ENCODE measurements at places on chromosomes 2 and 18.

GRCh38 chr2:237164474-237165042, 78.9 kb downstream of the COPS8 start:
- no peak for DNase-seq

DNA sequence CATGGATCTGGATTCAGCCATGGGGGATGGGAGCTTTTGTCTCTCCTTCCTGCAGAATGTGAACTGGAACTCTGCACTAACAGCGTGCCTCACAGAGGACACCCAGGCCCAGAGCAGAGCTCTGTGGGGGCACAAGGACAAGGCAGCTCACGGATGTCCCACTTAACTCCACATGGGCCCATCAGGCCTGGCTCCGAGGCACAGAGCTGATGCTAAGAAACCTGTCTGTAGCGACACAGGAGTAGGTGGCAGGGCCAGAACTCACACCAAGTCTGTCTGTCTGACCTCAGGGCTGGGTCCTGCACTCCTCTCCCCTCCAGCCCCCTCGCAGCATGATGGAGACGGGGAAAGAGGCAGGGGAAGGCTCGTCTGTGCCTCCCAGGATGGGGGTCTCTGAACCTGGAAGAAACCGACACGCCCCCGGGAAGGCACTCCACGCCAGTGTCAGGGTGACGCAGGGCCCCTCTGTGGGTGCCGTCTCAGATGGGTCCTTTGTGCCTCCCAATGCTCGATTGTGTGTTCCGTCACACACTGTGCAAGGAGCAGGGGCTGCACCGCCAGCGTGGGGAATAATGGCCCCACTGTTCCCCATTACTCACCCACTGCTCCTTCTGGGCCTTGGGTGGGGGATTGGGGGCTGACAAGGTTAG, 36.6 kb downstream of the FAM178B start:
- DNase-seq, result no peak

DNA sequence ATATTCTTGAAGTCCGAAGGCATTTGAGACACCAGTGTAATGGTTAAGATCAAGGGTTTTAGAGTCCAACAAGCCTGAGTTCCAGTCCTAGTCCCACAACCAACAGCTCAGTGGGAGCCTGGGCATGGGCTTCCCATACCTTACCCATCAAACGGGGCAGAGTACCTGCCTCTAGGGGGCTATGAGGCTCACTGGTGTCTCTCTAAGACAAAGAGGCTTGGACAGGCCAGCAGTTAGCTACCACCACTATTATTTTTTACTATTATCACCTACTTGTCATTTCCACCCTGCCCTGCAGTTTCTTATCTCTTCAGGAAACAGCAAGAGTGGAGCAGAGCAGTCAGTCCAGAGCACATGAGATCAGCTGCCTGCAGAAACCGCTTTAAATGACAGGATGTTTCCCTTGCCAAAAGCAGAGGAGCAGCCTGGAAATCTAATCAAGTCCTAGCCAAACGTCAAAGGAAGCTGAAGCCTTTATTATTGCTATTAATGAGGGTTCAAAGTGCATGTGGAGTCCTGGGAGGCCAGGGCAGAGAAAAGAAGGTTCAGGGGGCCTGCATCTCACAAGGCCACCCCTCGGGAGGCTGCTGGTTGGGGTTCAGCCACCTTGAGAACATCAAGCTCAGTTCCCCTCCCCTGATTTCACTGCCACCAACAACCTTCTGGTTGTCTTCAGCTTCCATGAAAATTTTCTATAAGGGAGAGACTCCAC, 66.6 kb downstream of the STPG4 start:
- DNase-seq, result no peak

DNA sequence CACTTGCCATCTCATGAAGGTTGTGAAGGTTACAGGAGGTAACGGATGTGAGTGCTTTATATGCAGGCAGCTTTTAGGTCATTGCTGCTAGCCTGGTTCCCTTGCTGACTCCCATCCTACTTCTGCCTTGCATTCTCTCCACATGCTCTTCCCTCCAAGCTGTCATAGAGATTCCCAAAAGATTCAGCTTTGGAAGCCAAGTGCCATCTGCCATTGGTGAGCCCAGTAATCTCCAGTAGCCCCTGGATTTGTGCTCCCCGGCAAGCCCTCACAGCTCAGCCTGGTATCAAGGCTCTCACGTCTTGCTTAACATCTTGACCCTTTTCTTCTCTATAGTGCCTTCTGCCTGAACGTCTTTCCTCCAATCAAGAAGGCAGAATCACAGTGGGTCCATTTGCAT, 61.6 kb downstream of the MYT1L start:
- DNase-seq, result no peak

DNA sequence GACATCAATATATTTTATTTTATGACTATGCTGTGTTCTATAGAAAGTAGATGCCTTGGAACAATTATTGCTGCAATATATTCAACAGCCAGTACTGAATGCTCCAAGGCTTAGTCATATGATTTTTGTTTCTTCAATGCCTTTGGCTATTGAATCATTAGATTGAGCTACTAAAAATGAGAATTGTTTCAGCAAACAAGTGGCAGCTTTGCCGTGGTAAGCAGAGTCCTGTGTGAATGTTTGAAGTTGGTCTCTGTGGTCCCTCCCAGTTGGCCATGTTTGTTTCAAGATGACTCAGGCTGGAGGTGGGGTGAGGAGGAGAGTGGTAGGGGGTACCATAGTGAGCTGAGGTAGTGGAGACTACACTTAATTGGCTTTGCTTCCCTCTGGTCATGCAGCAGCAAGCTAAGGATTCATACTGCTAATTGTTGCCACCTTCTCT, 198.6 kb upstream of the EPAS1 start:
- no peak for DNase-seq

DNA sequence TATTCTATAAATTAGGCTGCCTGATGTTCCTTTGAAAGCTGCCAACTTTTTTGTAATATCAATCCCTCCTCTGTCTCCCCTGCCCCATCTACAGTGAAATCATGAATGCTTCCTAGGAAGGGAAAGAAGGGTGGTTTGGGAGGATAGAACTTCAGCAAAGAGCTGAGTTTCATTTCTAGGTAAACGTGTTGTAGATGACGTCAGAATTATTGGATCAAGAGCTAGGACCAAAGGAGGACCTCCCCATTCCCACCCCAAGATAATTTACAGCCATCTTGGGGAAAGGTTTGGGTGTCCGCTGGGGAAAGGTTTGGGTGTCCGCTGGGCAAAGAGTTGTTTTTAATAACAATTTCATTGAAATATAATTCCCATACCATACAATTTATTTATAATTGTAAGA, 11.2 kb upstream of the ANKRD53 start:
- DNase-seq, result no peak

DNA sequence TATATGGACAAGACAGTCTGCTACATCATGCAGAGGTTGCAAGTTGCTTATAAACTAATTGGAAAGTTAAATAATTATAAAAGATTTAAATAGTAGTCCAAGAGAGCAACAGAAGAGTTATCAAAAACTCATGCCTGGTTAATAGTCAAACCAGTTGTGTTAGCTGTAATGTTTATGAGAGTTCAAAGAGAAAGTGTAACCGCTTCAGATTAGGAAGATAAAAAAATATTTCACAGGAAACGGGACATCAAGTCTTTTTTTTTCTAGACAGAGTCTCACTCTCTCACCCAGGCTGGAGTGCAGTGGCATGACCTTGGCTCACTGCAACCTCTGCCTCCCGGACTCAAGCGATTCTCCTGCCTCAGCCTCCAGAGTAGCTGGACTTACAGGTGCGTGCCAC, 34.6 kb upstream of the RNF125 start:
- no peak for DNase-seq

DNA sequence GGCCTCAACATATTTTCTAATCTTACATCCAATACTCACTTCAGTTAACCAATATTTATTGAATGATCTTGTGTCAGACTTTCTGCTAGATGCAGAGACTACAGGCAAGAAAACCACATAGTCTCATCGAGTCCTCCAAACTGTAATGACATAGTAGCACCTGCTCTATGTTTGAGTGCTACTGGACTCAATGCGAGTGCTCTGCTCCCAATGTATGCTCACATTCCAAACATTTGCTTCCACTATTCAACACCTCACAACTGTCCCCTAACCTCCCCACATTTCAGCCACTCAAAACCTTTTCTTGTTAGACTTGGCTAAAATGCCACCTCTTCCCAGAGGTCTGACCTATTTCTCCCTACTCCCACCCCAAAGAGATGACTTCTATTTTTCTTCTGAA, 65.2 kb downstream of the SLC66A3 start:
- no peak for DNase-seq

GRCh38 chr2:236548179-236548921, 21.3 kb upstream of the ACKR3 start:
- no peak for DNase-seq

- DNase-seq, result no peak
These were observed 59.4 kb downstream of the MMADHC start for GRCh38 chr2:149527998-149528755.

- DNase-seq, result no peak
These were observed 1.4 kb downstream of the FZD5 start for GRCh38 chr2:207768168-207768865.

DNA sequence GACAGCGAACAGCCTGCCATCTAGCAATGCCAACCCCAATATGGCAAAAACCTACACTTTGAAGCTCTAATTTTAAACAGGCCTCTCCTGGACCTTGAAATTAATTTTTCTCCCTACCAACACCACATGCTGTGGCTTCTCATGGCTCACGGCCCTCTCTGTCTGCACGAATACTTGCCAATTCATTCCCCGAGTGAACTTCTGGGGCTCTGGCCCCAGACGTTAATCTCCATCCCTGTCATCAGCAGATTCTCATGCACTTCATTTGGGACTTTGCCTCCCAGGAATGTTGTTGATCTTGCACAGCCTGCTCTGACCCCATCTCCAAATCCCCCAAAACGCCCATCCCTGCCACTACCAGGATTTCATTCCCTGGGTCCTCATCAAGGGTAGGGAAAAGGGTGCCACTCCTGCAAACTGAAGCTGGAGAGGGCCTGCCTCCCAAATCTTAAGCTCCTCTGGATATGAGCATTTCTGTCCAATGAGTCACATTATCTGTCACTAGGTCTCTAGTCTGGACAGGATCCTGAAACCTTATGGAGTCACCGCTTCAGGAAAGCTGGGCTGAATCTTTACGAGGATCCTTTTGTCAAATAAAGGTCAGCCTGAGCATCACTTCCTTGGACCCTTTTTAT, 10.4 kb downstream of the FIGLA start:
- no peak for DNase-seq

DNA sequence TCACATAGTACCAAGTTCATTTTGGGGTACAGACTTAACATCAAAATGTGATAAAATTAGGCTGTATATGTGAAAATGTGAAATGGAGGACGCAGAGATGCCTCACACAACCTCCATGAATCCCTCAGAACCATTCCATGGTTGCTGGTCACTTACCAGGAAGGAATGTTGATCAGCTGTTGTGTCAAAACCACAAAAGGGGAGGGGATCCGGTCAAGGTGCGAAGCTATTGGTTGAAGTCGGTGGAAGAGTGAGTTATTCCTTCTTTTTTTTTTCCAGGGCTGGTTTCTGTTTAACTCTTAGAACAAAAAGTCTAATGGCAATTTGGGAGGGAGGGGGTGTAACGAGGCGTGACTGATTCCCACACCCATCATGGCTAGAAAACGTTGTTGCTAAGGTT, 32.3 kb upstream of the REG3A start:
- DNase-seq, result no peak

DNA sequence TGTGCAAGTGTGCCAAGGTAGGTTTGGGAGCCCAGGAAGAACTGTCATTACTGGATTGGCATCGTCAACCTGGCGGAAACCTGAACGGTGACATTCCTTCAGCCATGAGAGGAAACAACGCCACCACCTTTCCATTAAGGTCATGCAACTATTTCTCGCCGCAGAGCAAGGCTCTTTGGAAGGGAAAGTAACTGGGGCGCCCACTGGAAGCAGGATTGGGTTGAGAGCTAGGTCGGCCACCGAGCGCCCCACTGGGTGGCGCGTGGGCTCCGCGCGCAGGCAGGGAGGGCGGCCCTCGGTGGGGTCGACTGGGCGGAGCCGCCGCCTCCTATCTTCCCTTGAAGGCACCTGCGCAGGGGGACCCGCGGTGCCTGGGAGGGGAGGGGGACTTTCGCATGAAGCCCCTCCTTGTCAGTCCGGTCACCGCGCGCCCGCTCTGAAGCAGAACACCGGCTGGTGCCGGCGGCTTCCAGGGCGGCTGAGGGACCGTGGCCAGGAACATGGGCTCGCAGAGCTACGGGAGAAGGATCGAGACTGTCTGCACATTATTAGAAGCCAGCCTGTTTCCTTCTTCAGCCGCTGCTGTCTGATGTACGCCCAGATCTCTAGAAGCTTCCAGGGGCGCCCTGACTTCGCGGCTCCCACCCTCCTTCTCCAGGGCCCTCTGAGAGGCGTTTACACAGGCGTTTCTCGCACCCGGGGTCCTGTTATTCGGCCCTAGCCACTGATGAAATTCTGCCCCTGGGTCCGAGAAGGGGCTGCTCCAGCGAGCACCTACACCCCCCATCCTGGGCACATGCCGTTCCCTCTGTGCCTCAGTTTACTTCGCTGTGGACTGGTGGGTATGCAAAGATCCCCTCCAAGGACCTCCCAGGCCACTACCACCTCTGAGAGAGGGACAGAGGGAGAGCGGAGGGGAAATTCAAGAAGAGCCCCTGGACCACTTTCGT, 27.3 kb upstream of the MAL start:
- no peak for DNase-seq

DNA sequence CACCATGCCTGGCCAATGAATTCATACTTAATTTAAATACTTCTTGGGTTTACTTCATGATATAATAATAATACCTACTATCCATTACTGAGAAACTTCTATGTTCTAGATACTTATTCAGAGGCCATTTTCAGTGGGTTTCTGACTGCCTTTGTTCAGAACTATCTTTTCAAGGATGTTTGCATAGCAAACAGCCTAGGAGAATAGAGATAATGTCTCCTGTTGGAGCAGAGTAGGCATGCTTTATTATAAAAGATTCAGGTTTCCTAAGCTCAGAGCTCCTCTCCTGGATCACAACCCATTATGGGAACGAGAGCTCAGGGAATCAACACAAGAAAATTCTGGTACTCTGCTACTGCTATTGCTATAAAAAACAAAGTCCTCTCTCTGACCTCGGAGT, 11.1 kb downstream of the FASTKD1 start:
- DNase-seq, result no peak

DNA sequence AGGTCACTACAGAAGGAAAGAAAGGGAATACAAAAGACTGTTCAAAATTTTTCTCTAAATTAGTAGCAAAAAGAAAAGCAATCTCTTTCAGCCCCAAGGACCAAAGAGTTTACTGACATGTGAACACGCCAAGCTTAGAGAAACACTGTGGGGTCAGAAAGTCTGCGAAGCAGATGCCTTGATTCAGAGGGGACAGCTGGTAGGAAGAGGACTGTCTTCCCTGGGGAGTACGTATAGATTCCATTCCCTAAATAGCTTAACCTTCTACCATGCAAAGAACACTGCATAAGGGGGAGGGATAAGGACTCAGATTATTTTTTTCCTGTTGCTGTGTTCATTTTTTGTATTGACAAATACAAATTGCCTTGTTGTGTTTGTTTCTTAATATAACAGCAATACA, 96.1 kb downstream of the IRS1 start:
- no peak for DNase-seq

DNA sequence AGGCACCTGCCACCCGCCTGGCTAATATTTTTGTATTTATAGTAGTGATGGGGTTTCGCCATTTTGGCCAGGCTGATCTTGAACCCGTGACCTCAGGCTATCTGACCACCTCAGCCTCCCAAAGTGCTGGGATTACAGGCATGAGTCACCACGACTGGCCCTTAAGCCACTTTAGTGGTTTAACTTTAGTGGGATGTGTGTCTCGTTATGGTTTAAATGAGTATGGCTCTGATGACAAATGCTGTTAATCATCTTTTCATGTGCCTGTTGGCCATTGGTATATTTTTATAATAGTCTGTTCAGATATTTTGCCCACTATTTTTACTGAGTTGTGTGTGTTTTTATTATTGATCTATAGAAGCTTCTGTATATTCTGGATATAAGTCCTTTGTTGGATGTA, 205.9 kb downstream of the MYO1B start:
- DNase-seq, result no peak

GRCh38 chr2:54285451-54285850, 29.4 kb upstream of the TSPYL6 start:
- DNase-seq, result no peak

All from stimulated activated CD4-positive, alpha-beta T cell treated with anti-CD3 and anti-CD28 coated beads, TNF-alpha, amount 100 ng/mL, for 1 hour (primary cell).